ENCODE measurements at places on chromosomes 12 and 14.

DNA sequence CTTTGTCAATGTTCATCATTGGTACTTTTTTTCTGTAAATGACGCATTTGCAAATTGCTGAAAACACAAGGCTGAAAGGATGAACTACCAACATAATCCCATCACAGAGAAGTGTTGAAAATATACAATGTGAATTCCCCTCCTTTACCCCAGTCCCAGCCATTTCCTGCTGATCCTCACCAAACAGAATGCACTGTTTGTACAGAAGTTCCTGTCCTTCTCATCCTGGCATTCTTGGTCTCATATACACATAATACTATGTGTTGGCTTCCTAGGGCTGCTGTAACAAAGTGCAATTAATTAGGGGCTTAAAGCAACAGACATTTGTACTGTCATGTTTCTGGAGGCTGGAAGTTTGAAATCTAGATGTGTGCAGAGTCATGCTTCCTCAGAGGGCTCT, 836.2 kb upstream of the MGAT4C start:
- no peak for DNase-seq

DNA sequence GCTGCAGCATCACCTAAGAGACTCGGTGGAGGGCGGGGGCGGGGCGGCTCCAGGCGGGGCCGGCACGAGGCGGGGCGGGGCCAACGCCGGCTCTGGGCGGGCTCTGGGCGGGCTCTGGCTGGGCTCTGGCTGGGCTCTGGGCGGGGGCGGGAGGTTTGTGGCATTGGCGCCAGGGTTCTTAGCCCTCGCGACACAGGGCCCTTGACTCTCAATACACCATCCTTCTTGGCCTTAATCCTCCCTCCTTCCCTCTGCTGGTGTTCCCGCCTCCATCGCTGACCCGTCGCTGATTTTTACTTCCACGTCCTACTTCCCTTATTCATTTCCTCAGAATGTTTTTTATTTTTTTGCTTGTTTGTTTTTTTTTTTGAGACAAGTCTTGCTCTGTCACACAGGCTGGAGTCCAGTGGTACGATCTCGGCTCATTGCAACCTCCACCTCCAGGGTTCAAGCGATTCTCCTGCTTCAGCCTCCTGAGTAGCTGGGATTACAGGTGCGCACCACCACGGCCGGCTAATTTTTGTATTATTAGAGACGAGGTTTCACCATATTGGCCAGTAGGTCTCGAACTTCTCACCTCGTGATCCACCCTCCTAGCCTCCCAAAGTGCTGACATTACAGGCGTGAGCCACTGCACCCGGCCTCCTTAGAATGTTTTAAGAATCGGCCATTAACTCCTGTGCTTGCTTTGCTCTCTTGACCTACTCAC, at the start of gene BLTP3B:
Gene BLTP3B (minus strand): TSS at position 24 of the 709 bp plus-strand sequence. CDS start 239 bp downstream, outside the sequence.
- peak; percentile 83 for DNase-seq

- DNase-seq = no peak
These were observed 92.1 kb downstream of the DNAH10 start for GRCh38 chr12:123854232-123854631.

DNA sequence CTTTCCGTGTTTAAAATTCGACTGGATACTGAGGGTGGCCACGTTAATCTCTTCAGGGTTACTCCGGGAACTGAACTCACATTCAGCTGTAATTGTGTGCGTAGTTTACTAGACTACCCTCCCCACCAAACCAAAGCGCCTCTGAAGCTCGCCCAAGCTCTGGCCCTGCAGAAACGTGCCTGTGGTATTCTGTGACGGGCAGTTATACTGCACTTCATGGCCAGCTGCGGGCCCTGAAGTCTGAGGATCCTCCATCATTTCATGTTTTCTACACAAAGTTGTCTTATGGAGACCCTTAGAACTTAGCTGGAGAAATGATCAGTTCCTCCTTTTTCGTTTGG, 688 bp downstream of the ZNF26 start:
- no peak for DNase-seq

DNA sequence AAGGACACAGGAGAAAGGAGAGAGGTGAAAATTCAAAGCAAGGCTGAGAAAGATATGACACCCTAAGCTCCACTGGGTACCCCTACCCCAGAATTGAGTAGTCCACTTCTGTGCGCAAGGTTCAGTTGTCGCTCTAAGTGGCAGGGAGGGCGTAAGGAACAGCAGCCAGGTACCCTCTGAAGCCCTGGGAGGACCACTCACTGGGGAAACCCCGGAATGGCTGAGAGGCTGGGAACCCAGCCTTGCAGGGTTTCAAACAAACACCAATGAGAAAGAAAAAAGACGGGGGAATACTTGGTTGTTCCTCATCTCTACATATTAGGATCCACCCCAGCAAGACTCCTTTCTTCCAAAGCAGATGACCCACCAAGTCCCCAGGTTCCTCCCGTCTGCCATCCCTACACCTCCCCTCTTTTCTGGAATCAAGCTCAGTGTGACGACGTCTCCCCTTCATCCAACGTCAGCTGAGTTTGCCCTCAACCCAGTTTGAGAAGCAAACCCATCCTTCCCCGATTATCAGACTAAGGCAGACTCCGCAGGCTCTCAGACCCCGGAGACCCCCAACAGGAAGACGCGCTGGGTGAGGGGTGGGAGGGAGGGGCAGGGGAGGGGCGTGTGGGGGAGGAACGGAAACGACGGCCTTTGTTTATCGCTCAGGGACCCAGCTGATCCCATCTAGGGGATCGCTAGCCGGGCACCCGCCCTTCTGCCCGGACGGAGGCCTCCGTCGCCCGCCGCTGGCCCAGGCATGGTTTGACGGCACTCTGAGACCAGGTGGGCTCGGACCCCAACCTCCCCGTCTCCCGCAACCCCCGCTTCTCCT, 795 bp downstream of the LMBR1L start:
- DNase-seq = no peak

GRCh38 chr14:61696753-61697318, 1.5 kb downstream of the HIF1A start:
- DNase-seq = no peak

DNA sequence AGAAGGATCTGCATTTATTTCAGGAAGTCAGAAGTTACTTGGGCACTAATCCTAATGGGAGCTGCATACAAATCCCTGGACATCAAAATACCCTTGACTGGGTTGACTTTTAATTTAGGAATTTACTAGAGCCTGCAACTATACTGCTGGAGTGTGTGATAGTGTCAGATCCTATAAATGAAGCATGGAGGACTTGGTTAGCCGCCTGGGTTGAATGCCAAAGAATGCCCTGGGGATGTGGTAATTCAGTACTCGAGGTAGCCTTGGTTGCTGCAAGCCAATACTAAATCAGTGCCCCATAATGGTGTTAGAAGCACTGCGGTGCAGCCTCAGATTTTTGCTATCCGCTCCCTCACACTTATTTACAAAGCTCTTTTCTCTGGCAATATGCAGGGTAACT, 184.9 kb downstream of the CAPZA3 start:
- no peak for DNase-seq

GRCh38 chr14:88681755-88682494, 110.8 kb downstream of the EML5 start:
- DNase-seq = no peak

DNA sequence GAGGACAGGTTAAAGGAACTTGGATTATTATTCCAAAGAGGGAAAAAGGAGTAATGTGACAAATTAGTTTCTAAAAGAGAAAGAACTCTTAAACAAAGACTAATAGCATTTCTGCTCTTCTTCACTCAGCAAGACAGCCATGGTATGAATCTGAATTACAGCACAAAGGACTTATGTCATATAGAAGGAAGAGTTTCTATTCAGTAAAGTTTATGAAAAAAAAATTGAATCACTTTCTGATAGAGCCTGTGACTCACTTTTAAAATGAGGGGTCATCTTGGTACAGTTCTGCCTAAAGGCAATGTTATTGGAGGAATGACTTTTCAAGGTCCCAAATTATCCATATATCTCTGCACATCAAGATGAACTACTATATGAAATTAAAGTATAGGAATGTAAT, 101.7 kb downstream of the DUSP6 start:
- DNase-seq = no peak

DNA sequence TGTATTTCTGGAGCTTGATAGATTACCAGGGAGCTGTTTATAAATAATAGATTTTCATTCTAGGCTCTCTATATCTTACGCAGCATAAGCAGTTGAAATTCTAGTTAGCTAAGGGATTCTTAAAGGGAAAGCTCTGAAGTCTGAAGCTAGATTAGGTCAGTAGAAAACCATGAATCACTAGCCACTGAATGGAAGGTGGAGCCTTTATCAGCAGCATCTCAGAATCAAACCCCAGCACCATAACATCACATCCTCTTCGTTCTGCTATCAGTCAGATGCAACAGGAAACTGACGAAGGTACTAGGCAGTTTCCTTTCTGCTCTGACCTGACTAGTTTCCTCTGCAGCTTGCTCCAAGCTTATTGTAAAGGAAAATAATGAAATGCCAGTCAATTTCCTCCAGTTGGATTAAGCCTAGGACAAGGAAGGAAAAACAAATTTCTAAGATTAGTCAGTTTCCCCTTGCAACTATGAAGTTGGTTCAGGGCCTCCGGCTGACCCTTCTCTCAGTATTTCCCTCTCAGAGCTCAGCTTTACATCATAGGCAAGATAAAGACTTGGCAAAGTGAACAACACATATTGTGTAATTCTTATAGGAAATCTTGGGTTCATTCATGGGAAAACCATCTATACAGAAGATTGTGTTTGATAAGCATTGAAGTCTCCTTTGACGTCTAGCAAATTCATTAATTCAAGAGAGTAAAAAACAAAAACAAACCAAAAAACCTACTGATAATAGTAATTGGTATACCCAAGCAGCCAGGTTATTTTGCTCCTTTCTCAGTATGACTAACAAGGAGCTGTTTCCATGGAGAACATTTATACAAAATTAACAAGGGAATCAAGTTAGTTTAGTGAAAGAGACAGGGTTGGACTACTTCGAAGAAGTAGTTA, 43.4 kb upstream of the CFAP54 start:
- DNase-seq = no peak

- no peak for DNase-seq
These were observed 212.6 kb upstream of the SLC16A7 start for GRCh38 chr12:59383079-59383822.

DNA sequence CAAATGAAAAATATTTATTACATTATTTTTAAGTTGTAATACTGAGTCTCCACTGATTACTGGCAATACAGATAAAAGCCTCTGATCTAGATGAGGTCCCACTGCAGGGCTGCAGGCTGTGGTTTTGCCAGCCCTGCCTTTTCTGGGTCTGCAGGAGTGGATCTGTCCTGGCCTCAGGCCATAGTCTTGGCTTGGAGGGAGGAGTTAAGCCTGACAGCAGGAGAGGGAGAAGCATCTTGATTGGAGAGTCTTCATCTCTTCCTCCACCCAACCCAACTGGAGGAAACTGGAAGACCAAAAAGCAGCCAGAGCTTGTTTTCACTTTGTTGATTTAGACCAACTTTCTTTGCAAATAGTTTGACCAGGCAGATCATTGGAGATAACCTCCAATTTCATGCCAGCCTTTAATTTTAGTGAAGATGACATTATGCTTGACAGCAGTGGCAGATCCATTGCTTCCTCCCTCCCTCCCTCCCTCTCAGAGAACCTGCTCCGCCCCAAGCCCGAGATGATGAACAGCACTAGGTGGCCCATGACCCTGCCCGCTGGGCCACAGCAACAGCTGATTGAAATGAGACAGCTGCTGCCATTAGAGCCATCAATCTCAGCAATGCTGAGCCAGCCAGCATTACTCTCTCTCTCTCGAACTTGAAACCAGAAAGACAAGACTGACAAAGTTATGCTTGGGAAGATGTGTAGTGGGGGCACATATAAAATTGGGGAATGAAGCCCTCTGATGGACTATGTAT, 222.4 kb downstream of the GLT1D1 start:
- no peak for DNase-seq

DNA sequence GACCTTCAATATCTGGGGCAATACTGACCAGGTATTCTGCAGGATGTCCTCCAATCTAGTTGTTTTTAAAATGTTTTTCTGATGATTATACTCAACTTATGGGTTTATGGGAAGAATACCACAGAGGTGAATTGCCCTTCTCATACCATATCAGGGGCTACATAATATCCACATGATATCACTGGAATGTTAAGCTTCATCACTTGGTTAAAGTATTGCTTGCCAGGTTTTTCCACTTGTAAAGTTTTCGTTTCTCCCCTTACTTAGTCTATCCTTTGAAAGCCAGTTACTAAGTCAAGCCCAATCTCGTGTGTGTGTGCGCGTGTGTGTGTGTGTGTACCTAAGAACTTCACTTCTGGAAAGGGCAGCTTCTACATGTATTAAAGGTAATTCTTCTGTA, 980.9 kb upstream of the FBXO33 start:
- DNase-seq = no peak

- no peak for DNase-seq
These were observed 325.0 kb upstream of the TBX3 start for GRCh38 chr12:115008929-115009328.

DNA sequence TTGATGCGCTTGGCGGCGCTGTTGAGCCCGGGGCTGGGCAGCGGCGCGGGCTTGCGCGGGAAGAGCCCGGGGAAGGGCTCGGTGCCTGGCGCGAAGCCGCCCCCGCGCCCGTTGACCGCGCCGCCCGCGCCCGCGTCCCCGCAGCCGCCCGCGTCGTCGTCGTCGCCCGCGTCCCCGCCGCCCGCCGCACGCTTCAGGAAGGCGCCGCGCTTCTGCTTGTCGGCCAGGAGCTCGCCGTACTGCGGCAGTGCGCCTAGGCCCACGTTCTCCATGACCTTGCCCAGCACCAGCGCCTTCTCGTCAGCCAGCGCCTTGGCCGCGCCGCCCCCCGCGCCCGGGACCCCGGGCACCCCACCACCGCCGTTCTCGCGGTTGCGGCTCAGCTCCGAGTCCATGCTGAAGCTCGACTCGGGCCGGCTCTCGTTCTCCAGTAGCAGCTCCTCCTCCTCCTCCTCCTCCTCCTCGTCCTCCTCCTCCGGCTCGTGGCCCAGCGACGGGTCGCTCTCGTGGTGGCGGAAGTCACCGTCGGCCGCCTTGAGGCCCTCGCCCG, 97.2 kb downstream of the BCL11B start:
- no peak for DNase-seq

GRCh38 chr12:121628037-121628436, 1.7 kb downstream of the ORAI1 start:
- DNase-seq = no peak

- DNase-seq = no peak
These were observed 12.8 kb downstream of the MYRFL start for GRCh38 chr12:69837657-69838415.

DNA sequence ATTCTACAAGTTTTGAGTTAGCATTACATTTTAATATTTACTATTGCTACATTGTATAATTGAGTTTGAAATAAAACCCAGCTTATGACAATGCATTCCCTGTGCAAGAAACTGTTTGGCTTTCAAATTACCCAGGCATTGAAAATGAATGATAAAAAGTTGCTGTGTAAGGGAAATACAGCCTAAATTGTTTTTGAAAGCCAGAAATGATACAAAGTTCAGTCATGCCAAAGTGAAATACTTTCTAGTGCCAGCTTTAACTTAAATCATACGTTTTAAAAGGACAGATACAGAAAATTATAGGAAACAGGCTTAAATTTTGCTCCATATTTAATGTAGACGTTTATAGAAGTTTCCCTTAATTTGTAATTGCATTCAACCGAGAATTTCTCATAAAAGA, 2.8 kb downstream of the MGAT2 start:
- DNase-seq = no peak

- no peak for DNase-seq
These were observed 143.5 kb downstream of the KCNA5 start for GRCh38 chr12:5187136-5187535.
